SJSA1 (cell line): ENCODE measurements at places on chromosomes 2 and 18. TPM values are rescaled to one million over a fixed set of nuclear protein-coding genes. Genes with fewer than 3 reads are reported as not detected.

Gene LOXL3
- 10.4 and 14.8 TPM in 2 replicates for total RNA-seq

Gene TOGARAM2
- 0.03 TPM in 1 of 2 replicates, not detected in the other for total RNA-seq

Gene CCDC102B
- 0.53 and 1.5 TPM in 2 replicates for total RNA-seq

Gene SERPINB10
- total RNA-seq = 1.7 TPM in 1 of 2 replicates, not detected in the other

GRCh38 chr2:219471476-219472371 is 27.0 kb upstream of the GMPPA start:
- no peak for DNase-seq

- DNase-seq = no peak
These were observed 100.7 kb upstream of the FOSL2 start for GRCh38 chr2:28291811-28292440.
